ENCODE measurements at places on chromosomes 12 and 14.

DNA sequence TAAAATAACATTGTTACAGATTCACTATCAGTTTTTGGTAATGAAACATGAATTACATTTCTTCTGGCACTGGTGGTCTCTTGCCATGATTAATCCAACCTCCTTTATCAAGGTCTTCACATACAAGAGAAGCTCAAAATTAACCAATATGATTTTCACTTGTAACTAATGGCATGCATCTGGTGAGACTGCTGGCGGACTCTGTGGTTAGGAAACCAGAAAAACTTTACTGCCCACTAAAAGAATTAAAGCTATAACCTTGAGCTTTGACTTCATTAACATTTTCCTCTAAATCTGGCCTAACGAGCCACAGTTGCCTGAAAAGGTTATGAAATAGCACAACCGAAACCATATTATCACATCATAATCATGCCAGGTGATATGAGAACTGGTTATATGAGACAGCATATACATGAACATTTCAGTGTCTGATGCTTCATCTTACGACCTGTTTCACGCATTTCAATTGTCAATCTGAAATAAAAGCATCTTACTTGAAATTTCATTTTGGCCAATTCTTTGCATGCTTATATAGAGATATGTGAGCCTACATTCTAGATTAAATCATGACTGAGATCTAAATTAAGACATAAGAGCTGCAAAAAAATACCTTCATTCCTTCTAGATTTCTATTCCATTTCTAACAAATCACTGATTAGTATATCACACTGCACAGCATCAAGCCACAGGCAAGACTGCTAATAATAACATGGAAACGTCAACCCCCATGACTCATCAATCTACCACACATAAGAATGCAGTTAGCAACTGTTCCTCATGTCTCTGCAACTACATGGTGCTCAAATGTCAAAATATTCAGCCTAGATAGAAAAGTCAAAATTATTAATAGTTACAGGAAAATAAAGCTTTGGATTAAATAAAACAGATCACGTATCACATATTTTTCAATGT, 89.3 kb downstream of the OSBPL8 start:
- DNase-seq, result no peak

- DNase-seq, result no peak
Measured at GRCh38 chr12:65666876-65667275, 157.4 kb upstream of the HMGA2 start.

DNA sequence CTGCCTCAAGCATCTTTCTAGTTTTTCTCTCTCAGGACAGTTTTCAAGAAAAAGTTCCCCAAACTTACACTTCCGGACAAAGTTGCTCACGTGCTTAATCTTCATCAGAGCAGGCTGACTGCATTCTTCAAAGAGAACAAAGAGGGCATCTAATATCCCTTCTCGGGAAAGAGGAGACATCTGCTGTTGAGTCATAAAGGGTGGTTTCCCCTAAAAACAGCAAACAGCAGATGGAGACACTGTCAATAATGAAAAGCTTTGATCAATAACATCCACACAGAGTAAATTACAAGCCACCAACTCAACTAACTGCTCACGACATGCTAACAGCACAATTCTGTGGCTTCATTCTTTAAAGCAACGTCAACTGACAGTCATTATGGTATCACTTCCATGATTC, 8.1 kb downstream of the CIT start:
- no peak for DNase-seq

DNA sequence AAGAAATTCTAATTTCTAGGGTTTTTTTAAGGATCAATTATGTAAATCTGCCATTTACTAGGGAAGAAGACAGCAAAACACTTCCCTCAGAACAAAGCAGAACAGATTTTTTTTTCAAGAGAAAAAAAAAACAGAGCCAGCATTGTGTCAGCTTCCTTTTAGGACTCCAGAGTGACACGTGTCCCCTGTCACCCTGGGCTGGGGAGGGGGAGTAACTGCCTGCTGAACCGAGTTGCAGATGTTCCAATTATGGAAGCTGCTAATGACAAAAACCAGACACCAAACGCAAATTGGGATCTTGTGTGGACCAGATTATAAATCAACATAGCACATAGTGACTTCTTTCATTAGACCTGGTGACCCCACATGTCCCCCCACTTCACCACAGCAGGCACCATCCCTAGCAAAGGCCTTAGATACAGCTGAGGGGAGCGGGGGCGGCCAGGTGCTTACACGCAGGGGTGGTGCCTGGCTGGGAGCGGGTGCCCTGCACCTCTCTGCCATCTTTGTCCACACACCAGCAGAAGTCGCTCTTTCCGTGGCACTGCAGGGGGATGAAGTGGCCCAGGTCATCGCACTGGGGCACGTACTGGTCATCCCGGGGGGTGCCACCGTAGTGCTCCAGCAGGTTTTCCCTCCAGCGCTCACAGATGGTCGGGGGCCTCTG, 25.4 kb downstream of the RTRAF start:
- DNase-seq, result no peak

Data from CMK (cell line).